Ascending aorta (tissue), 2 donors: ENCODE measurements at places on chromosomes 2 and 18.

GRCh38 chr2:223688094-223688835 is 86.1 kb upstream of the SCG2 start:
- DNase-seq: no peak

- no peak for DNase-seq
Observed at GRCh38 chr2:41320491-41320890, 727.3 kb upstream of the PKDCC start.

- no peak for DNase-seq
Observed at GRCh38 chr18:59276047-59276446, 2.8 kb upstream of the RAX start.

DNA sequence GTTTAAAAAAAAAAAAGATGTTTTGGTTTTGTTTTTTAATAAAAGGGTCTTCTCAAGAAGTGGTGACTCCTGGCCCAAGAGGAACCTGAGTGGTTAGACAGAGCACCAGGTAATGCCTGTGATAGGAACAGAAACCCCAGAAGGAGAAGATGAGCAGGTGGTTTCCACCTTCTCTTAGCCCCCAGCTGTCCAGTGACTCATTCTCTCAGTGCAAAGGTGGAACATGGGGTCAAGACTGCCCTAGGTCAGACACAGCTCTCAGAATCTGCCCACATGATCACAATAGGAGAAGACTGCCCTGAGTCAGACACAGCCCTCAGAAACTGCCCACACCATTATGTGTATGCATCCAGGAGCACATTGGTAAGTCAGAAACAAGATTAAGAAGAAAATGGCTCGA is 61.8 kb downstream of the TBC1D8 start:
- no peak for DNase-seq

DNA sequence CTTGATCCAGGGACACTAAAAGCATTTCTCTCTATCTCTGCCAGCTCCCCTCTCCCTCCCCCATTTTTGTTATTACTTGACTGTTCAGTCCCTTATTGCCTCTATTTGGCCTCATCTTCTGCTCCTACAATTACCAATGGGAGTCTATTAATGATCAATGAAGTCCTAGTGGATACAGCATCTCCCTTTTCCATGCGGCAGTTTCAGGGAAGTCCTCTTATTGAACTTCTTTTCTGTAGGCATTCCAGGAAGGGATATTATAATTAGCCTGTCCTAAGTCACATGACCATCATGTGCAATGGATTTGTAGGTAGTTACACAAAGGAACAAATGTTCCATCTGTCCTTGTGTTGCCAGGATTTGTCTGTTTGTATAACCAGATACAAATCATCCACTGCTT is 495.1 kb upstream of the CNTNAP5 start:
- no peak for DNase-seq

GRCh38 chr18:74836296-74837139 is 238.8 kb downstream of the ZNF407 start:
- no peak for DNase-seq

DNA sequence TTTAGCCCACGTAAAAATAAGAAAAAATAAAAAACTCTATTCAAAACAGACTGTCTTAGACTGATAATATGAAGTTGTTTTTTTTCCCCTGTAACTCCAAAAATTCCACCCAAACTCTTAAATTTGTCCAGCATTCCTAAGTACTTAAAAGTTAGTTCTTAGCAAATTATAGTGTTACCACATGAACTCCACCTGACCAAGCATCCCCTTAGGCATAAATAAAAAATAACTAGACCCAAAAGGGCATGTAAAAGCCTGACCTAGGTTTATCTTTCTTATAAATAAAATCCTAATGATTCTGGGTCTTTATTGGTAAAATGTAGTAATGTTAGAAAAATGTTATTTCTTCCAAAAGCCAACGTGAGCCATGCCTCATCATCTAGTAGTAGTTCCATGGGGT is 54.3 kb downstream of the TTC21B start:
- no peak for DNase-seq

DNA sequence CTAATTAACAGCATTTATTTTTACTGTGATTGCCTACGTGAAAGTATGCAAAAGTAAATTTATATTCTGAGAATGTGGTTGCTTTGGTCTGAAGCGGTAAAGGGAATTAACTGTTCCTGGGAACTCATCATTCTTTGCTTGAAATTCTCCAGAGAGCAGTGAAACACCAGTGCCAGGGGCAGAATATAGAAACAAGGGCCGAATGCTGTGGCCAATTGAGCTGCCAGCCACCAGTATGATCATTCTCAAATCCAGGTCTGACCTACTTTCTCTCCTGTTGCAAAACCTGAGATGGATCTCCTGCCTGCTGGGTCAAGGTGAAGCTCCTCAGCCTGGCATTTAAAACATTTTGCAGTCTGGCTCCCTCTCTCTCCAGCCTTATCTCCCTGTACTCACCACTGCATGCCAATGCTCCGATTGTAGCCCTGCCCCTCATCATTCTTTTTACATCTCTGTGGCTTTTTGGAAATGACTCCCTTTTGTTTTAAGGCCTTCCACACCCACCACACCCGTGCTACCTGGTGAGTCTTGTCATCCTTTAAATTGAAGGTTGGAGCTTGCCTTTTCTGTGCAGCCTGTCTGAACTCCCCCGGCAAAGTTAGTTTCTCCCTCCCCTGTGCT is 94.5 kb upstream of the TMEM178A start:
- DNase-seq: no peak

- no peak for DNase-seq
Observed at GRCh38 chr2:159148901-159149300, 137.6 kb downstream of the WDSUB1 start.

DNA sequence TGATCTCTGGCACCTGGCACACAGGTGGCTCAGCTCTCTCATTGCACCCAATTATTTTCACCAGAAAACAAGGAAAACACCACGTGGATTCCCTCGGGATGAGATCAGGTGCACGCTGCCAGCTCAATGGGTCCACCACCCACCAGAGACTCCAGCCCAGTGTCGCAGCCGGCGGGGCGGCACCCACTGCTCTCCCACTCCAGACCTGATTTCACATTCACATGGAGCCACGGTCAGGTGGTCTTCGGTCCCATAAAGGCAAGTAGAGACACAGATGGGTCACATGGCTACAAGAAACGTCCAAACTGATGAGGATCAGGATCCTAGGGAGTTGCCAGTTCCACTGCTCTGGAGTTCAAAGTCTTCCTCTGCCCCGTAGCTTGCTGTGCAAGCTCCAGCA is 217.6 kb downstream of the ANKRD30B start:
- no peak for DNase-seq

GRCh38 chr2:62456721-62457539 is 49.1 kb downstream of the TMEM17 start:
- peak; percentile 81 for DNase-seq

DNA sequence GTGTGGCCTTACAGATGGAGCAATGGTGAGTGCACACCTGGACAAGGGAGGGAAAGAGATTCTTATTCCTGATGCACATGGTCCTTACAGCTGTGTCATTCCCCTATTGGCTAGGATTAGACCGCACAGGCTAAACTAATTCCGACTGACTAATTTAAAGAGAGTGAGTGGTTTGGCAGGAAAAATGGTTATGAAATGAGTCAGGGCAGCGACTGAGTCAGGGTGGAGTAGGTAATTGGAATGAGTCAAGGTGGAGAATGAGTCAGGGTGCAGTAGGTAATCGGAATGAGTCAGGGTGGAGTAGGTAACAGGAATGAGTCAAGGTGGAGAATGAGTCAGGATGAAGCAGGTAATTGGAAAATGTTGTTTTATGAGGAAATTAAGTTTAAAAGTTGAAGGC is 1353.7 kb upstream of the LRRTM1 start:
- DNase-seq: no peak

DNA sequence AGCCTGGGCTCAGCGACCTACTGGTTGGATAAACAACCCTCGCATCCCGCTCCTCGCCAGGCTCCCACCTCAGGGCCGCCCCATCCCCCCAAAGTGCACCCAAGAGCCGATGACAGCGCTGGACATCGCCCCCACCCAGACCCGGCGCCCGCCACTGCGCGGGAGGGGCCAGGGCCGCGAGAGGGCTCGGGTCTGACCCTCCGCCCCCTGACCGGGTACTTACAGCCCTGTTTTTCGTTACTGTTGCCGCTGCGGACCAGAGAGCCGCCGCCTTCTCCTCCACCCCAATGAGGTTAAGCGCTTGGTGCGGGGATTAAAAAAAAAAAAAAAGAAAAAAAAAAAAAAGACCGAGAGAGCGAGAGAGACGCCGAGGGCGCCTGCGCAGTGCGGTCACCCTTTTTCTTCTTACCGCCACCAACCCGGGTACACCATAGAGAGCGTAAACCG is at the start of gene CLASP1:
Gene CLASP1, minus strand, starts transcription at position 314 of the 447 bp plus-strand sequence. CDS start 43,567 bp downstream, outside the sequence.
- peak; percentile 22 for DNase-seq

- DNase-seq: peak; percentile 72
Observed at GRCh38 chr2:74439803-74440377, 1.8 kb downstream of the RTKN start.

GRCh38 chr2:6011921-6012320 is 319.7 kb downstream of the SOX11 start:
- DNase-seq: no peak

DNA sequence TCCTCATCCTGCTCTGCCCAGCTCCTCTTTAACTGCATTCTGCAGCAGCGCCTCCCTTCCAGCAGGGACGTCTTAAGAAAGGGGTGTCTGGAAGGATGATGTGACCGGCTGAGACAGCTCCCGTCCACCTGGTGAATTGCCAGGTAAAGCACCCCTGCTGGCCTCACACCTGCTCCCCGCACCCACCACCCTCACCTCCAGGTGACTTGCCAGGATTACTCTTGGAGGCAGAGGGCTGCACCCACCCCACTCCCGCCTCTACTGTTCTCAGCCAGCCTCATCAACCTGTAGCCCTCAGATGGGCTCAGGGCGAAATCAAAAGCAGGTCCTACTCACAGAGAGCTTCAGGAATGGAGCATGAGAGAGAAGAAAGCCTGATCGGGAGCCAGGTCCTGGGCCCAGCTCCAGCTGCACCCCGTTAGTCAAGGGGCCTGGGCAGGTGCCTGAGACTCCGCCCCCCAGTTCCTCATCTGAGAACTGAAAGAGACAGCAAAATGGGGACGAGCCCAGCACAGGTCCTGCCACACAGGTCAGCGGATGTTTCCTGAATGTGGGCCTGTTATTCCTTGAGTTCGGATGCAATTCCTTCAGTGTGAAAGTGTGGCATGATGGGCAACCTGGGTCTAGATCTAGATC is 5.6 kb downstream of the ADRA2B start:
- no peak for DNase-seq

DNA sequence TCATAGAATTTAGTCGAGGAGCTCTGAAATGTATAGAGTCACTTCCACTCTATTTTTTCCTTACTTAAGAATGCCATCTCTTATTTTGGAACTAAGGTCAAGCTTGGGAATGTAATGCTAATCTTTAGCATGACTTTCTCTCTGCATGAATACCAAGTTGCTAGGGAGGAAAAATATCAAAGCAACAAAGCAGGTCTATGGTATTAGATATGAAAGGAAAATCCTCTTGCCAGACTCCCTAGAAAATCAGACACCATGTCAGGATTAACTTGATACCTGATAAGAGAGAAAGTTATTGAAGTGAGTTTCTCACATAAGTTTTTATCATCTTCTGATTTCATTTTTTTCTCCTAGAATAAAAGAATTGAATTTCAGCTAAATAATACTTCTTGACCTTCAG is 341.7 kb upstream of the ZNF804A start:
- DNase-seq: no peak

- DNase-seq: peak; percentile 66
Observed at GRCh38 chr2:73984203-73984921, at the start of gene TET3. Gene TET3 (plus strand): TSS chr2:73984910. CDS start chr2:73986404, 1,494 bp downstream.

DNA sequence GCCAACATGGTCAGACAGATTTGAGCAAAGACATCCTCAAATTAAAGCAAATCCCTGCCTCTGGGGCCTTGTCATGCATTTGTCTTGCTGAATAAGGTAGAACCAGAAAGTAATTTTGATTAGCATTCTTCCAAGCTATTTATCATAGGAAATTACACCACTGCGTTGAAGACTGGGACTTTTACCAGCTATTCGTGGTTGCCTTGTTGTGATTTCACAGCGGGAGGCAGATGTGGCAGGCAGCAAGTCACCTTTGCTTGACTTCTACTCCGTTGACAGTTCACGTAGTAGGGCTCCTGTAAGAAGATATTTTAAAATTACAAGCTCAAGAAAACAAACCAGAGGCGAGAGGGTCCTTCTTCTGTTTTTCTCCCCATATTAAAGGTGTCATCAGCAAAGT is 80.6 kb downstream of the EN1 start:
- DNase-seq: no peak

DNA sequence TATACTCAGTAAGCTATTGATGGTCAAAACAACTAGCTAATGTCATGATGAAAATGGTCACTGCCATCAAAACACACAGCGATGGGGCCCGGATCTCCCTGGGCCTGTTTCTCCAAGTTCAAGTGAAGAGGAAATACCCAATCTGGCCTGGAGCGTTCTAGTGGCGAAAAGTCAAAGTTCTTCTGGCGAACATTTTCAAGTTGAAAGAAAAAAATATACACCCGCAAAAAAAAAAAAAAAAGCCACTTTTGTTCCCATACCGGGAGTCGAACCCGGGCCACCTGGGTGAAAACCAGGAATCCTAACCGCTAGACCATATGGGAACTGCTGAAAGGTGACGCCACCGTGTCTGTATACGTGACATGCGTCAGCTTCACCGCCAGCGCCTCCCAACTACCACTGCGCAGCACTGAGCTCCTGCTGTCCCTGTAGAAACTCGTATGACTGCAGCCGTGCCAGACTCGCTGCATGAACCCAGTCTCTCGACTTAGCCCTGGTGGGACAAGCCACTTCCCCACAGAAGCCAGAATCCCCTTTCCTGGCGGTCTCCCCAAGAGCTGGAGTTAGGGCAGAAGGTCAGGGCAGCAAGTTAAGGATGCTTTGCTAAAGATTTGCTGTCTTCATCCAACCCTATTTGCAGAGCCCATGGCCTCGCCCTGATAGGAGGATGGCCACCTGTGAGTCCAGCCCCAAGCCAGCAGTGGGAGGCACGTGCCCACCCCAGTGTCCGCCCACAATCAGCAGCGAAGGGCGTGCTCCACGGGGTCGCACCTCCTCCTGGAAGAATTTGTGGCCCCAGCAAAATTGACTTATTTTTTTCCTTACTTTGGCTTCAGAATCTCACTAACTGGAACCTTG is 5.6 kb upstream of the IMP4 start:
- DNase-seq: no peak
